Stimulated activated naive CD4-positive, alpha-beta T cell treated with Interleukin-2 at 50 U/mL for 16 hours (primary cell): ENCODE measurements at places on chromosomes 7 and 10.

- DNase-seq: peak; percentile 17
Measured at GRCh38 chr10:49606981-49607535, 3.1 kb upstream of the SLC18A3 start.

- DNase-seq: no peak
Measured at GRCh38 chr10:11517150-11517549, 94.3 kb downstream of the USP6NL start.

DNA sequence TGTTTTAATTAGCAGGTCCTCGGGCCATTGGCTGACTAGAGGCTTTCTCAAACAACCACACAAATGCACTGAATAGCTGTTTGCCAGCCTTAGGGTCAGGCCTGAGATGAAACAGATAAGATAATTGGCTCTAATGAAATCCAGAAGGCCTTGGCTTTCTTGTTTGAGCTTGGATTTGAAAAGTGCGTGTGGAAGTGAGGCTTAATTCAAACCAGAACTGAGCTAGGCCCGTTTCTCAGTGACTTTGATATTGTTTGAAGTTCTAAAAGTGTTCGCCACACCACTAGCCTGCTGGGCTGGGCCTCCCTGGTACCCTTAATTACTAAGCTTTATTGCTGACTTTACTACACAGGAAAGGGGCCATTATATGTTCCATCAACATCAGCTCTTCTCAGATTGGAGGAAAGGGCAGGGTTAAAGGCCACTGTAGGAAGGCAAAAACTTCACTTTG lies 270.6 kb downstream of the TWIST1 start:
- DNase-seq: no peak

DNA sequence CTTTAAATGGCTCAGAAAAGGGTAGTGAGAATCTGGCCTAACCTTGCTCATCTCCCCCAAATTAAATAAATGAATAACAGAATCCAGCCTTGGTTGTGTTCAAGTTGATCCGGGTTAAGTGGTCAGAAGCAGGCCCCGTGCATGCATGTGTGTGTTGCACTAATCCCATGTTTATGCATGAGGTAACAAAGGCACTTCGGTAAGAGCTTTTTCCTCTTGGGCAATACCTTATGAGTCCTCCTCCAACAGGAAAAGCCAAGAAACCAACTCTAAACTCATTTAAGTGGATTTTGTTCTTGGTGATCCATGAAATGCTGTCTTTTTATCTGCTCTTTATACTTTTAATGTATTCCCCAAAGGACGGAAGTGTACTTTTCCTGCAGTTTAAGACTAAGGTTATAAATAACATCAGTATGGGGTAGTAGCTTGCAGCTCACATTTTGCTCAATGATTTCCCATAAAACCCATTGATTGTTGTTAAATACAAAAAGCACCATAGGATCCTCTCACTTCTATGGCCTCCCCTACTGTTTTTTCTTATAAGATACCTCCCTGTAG lies 104.9 kb upstream of the YAE1 start:
- DNase-seq: no peak

DNA sequence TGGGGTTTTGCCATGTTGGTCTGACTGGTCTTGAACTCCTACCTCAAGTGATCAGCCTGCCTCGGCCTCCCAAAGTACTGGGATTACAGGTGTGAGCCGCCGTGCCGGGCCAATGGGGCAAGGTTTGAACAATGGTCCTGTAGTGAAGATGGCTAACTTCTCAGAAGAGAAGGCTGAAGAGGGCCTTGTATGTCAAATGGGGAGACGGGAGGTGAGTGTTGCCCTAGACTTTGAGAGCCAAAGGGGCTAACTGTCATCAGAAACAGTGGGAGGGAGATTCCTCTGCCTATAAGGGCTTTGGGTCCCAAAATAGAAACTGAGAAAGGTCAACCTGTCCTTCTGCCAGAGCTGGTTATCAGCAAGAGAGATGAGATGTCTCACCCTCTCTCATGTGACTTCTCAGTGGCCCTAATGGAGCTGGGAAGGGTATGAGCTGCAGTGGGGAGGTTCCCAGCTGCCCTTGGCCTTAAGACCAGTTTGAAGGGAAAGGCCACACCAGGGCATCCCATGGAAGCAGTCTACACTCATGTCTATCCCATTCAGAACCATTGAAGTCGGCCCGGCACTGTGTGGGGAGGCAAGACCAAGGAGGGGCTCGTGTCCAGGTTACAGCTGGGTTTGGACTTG lies 1.3 kb upstream of the SAMD8 start:
- no peak for DNase-seq

- no peak for DNase-seq
Measured at GRCh38 chr7:88269586-88269985, 37.1 kb downstream of the STEAP4 start.

DNA sequence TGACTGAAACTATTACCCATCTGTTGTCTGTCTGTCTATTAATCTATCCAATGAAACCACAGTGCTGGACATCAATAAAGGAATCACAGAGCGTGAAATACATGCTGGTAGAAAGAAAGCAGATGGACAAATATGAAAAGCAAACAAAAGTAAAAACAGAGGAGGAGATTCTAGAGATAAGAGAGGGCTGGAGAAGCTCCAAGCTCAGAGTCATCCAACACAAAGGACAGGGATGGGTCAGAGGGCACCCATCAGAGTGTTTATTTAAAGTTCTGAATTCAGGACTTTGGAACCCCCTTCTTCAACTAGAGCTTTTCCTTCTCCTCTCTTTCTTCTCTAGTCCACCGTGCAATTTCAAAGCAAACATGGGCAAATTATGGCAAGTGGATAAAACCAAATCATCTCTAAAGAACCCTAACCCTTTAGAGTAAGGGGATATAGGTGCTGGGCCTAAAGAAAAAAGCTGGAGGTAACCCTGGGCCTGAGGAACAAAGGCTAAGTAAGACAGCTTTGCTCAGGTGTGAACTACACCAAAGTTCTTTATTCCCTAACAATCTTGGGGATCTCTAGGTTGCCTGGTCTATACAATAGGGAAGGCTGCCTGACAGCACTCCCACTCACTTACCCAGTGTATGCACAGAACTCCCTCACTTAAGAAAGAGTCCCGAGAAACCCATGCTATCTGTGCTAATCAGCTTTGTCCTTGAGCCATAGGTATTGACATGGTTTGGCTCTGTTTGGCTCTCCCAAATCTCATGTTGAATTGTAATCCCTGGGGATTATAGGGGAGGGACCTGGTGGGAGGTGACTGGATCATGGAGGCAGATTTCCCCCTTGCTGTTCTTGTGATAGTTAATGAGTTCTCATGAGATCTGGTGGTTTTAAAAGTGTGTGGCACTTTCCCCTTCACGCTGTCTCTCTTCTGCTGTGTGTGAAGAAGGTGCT lies 97.0 kb downstream of the BAMBI start:
- DNase-seq: no peak

GRCh38 chr10:88070080-88070880 lies 206.9 kb downstream of the PTEN start:
- DNase-seq: no peak

DNA sequence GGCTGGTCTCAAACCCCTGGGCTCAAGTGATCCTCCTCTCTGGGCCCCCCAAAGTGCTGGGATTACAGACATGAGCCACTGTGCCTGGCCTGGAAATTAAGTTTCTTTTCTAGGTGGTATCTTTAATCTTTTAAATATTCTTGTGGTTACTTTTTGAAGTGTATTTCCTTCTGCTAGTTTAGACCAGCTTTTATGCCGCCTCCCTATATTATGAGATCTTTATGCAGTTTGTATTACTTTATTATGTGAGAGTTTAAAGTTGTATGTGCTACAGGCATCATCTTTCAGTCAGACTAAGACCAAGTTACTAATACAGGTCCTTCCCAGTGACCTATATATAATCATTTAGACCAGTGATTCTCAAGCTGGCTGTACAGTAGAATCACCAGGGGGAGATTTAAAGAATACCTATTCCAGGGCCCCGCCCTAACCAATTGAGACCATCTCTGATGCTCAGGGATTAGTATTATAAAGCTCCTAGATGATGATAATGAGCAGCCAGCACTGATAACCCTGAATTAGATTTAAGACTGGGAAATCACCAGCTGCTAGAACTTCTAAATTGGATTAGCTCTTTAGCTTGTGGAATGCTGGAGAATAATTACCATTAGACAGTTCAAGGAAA lies 11.3 kb downstream of the INPP5F start:
- no peak for DNase-seq

DNA sequence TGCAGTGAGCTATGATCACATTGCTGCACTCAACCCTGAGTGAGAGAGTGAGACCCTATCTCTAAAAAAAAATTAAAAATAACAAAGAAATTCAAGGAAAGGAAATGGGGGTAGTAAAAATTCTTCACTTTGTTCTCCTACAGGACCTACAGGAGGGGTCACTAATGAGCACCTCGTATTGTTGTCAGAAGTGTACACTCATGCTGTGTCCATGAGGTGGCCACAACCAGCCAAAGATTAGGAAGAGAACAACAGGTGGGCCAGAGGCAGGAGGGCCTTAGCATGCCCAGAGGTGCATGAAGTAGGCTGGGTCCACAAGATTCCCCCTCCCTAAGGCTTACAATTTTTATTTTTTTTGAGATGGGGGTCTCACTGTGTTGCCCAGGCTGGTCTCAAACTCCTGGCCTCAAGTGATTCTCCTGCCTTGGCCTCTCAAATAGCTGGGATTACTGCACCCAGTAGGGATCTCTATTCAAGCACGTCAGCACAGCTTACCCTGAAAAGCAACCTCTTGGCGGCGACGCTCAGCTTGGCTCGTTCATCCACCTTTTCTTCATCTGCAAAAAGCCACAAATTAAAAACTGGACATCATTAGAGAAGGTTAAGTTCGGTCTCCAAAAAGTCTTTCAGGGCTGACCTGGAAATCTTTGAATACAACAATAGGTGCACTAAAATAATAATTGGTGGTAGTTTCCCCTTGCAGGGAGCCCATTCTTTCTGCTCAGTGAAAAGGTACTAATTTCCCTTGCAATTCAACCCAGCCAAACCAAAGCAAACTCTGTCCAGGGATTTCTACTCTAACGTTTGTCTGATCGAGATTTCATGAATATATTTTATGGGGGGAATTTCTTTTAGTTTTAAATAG lies 104.4 kb downstream of the SVIL start:
- DNase-seq: no peak

- DNase-seq: no peak
Measured at GRCh38 chr7:24227068-24227467, 56.9 kb upstream of the NPY start.

DNA sequence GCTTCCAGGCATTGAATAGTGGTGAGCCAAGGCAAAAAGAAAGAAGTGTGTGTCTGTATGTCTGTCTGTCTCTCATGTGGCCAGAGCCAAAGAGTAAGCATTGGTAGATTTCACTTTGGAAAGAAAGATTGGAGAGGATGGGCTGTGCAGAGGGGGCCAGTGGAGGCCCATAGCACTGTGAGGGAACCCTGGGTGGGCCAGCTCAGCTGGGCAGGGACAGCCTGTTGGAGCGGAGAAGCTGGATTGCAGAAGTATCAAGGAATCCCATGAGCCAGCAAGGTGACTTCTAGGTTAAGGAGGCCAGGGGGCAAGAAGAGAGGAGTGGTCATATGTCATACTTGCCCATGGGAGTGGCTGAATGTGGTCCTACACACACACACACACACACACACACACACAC lies 1.5 kb upstream of the GRID1 start:
- DNase-seq: no peak

DNA sequence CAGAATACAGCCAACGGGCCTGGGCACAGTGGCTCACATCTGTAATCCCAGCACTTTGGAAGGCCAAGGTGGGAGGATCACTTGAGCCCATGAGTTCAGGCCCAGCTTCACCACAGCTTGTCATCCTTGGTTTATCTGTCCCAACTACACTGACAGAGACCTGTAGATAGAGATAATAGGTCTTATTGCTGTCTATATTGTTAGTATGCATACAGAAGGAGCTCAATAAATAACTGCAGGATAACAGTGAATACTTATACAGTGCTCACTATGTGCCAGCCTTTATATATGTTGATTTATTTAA lies 1.3 kb downstream of the CNPY4 start:
- no peak for DNase-seq

DNA sequence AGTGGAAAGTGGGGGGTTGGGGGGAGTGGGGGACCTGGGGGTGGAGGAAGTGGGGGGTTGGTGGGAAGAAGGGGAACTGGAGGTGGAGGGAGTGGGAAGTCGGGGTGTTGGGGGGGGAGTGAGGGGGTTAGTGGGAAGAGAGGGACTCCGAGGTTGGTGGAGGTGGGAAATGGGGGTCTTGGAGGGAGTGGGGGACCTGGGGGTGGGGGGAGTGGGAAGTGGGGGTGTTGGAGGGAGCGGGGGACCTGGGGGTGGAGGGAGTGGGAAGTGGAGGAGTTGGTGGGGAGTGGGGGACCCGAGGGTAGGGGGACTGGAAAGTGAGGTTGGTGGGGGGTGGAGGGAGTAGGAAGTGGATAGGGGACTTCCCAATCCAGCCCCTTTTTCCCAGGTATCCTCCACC lies 906 bp upstream of the MMD2 start:
- no peak for DNase-seq

DNA sequence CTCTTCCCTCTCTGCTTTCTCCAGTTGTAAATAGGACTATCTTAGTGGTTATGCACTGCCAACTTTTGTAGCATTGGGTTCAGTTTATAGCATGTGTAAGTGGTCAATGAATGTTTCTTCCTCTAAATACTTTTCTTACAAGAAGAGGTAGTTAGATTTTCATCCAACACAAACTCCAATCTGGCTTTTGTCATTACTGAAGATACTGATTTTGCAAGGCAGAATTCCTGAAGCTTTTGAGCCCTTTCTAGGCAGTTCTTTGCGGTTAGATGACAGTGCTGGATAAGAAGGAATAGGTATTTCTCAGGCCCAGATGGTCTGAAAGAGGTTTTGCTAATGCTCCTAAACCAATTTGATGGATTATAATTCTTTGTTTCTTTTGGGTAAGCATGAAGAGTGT lies 60.5 kb downstream of the BICC1 start:
- DNase-seq: no peak

DNA sequence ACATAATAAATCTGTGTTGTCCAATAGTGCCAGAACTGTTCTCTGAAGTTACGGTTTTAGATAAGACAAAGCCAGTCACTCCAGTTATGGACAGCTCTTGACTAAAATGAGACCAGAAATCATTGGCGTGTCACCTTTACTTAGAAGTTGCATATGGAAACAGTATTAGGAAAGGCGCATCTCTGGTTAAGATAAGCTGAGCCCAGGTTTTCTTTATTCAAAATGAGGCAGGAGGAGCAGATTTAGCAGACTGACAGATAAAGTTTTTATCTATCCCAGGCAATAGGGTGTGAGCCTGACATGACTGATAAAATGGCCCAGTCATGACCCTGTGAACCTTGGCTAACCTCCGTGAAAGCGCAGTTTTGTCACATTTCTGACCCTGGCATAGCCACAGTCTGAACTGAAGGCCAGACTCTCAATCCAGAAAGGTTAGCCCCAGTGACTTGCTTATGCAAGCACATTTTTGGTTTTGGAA lies 4.2 kb downstream of the CYP26A1 start:
- no peak for DNase-seq
